ENCODE measurements at places on chromosomes 2 and 18.
A peak's percentile ranks its signal among the peaks of the same experiment; 100 is the strongest.

DNA sequence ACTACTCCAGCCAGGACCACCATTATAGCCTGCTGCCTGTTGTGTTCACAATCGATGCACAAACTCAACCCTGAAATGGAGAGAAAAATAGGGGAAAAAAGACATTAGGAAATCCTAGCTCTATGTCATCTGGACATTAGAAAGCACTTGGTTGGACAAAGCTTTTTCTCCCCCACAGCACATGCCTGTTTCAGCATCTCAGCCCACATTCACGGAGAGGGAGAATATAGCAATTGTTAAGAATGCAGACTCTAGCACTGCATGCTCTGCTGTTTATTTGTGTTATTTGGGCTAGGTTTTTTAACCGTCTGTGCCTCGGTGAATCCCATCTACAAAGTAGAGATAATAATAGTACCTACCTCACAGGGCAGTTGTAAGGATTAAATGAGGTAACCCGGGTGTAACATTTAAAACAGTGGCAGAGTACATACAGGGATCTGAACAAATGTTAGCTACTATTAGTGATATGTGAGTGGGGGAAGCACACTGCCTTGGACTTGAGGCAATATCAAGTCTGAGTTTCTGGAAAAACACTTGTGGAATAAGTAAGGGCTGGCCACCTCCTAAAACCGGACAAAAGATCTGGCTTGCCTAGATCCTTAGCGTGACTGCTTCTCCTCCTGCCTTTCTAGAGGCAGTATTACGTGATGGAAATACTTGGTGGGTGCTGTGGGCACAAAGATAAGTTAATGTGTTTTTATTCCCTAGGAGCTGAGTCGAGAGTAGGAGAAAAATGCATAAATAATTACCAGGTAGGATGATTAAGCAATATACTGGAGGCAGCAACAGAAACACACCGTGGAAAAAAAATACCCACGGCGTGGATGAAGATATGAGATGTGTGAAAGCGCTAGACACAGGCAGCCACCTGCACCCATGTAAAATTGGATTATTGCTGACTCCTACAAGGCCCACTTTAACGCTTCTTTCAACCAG lies 1.0 kb upstream of the PPP1CB start:
- no peak for DNase-seq

DNA sequence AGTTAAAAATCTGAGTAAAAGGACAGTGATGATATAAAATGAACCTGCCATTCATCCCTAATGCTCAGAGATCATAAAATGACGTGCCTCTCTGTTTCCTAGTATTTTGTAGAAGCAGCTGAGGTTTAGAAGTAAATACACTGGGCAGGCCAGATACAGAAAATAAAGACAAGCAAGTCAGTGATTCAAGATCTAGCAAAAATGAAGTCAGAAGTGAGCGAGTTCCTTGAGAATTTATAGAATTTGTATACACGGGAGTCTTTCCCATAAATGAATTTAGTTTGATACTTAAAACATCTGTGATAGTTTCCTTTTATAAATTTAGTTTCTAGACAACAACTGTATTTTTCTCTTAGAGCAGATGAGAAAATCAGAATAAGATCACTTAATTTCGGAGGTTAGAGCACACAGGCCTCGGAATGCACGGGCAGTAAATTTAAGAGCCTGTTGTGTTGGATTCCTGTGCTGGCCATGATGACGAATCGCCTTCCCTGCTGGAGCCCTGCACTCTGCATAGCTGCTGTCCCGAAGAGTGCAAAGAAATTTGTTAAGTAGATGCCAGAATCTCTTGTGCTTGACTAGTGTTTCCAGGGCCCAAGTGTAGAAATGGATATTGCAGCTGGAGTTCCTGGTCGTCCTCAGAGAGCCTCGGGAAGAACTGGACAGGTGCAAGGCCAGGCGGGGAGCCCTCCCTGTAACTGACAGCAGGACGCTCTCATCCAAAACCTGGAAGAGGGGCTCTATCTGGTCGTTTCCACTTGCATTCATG lies 83.7 kb upstream of the RBM44 start:
- DNase-seq = no peak

DNA sequence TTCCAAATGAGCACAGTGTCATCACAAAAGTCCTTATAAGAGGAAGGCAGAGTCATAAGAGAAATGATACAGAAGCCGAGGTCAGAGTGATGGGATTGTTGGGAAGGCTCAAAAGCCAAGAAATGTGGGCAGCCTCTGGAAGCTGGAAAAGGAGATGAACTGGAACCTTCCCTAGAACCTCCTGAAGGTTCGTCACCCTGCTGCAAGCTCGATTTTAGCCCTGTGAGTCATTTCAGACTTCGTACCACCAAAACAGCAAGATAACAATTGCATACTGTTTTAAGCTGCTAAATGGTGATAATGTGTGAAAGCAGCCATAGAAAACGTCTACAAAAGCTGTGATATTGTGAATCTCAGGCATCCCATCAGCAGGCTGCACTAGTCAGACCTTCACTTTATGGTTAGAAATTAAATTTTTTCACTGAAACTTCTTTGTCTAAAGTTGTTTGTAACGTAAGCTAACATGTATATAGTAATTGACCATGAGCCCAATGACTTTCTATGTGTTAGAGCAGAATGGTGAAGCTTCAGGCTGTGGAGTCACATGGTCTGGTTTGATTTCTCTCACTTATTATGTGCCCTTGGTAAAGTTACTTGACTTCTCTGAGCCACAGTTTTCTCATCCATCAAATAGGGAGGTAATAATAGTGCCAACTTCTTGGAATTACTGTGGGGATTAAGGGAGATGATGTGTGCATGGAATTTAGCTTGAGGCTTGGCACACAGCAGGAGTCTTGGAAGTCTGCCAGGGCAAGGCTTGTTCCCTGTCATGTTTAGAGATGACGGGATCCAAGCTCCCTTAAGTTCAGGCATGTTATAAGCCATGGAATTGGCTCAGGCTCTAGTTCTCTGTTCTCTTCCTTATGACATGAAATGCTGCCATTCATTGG lies 132.0 kb upstream of the CCDC195 start:
- peak; percentile 43 for DNase-seq

GRCh38 chr2:44777537-44777936 lies 164.0 kb upstream of the SIX3 start:
- no peak for DNase-seq

GRCh38 chr2:136164280-136164776 lies 46.4 kb upstream of the CXCR4 start:
- no peak for DNase-seq

GRCh38 chr18:46570134-46570533 lies 86.9 kb downstream of the LOXHD1 start:
- no peak for DNase-seq

DNA sequence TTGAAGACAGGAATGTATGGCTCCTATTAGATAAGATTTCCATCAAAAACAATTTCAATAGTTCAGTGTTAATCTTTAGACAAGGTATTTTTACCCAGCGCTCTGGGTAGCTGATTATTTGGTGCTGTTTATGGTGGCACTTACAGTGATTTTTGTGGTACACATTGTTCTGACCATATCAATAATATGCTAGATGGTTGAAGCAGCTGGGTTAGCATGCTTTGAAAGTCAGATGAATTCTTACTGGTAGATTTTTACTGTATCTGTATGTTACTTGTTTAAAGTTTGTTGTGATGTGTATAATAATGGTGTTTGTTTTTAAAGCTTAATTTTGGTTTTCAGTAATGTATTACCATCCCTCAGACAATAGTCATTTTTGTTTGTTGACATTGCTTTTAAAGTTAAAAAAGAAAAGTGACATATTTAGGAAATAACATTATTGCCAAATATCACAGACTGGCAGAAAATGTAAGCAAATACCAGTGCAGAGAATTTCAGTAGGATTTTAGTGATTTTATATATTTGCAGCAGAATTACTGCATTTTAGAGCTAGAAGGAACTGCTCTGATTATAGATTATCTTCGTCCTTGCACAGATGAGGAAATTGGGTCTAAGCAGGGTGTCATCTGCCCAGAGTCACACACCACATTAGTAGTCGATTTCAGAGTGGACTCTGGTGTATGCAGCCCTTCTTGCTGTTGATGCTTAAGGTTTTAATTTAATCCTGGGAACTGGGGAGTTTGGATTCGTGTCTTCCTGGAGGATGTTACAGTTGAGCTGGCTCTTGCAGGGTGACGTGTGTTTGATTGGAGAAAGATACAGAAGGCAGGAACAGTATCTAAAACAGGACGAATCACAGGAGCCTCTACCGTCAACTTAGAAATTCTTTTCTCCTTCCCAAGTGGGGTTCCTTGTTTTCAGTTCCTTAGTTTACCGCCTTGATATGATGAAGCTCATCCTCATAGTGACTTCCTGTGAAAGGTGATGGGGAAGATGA lies 6.6 kb downstream of the SOCS6 start:
- DNase-seq = no peak

DNA sequence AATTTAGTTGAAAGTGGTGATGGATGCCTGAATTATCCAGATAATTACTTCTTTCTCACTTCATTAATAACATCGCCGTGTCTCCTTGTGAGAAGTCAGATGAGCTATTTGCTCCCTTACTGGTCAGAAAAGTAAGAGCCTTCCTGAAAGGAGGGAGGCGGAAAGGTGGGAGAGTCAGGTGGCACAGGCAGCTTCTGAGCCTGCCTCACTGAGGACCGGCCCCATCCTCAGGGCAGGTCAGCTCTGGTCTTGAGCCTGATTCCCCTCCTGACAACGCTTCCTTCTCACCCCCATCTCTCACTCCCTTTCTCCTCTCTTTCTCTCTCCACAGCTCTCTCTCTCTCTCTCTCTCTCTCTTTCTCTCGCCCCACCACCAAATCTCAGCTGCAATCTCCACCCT lies 10.1 kb upstream of the APOB start:
- DNase-seq = no peak

- no peak for DNase-seq
Measured at GRCh38 chr2:71082402-71083252, 14.2 kb downstream of the NAGK start.

GRCh38 chr2:96470636-96471035 lies 34.5 kb downstream of the NEURL3 start:
- no peak for DNase-seq

DNA sequence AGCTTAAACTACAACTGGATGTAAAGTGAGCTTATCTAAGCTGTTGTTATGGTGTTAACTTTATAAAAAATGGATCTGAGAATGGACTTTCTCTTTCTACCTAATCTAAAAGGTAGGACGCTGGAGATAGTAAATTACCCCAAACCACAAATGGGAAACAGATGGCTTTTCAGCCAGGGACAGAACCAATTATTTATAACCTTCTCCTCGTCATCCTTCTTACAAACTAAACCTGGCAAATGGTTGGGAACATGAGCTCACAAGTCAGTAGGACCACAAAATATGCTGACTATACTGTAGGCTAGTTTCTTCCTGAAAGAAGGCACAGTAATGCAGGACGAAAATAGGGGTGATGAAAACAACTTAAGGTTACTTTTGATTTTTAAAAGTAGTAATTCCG lies 32.7 kb upstream of the ZDBF2 start:
- DNase-seq = no peak

- no peak for DNase-seq
Measured at GRCh38 chr2:375270-375955, 87.5 kb upstream of the ALKAL2 start.

DNA sequence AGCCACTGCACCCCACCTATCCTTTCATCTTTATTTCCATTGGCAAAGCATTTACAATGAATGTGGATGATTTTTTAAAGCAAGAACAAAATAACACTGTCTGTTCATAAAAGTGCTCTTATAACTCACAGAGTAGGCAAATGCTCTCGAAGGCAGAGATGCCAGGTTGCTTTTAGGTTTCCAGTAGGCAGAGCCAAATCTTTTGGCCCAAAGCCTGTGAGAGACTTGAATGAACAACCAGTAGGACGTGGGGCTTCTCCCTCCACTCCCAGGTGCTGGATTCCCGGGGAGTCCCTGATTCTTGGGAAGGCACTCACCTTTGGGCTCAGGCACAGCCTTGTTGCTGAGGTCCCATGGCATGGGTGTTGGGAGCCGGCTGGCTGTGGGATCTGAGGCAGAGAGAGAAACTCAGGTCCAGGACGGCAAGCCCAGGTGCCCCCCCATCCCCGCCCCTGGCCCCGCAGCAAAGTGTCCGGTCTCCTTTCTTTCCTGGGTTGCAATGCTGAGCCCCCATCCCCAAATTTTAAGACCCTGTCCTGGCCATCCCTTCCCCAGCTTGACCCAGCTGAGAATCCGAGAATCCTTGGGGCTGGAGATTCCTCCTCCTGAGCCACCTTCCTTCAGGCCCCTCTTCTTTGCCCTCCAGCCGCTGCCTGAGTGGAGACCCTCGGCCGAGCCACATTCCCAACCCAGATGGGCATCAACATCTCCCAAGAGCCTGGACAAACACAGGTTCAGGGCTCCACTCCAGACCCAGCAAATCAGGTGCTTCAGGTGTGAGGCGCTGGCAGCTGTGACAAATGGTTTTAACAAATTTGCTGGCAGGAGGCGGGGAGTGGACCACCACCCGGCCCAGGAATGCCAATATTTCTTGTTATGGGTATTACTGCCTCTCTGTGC lies 5.8 kb downstream of the NEURL3 start:
- DNase-seq = no peak

GRCh38 chr2:191204433-191204832 lies 40.8 kb upstream of the MYO1B start:
- DNase-seq = no peak

- DNase-seq = no peak
Measured at GRCh38 chr2:113219525-113219888, 45.7 kb downstream of the PSD4 start.

GRCh38 chr2:76312236-76312635 lies 601.5 kb upstream of the GCFC2 start:
- DNase-seq = no peak

DNA sequence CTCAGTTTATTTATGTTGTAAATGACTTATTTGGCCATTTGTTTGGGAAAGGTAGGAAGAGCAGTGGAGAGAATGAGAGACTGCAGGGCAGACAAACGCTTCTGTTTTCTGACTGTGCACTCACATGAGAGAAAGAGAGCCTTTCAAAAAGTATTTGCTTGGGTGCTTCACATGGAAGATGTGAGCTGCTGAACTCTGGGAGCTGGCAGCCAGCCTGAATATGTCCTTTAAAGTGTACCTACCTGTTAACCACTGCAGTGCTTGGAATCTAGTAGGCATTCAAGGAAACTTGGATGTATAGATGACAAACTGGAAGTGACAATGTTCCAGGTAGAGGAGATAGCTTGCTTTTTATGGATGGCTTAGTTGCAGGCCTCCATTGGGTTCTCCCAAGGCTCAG lies 68.8 kb downstream of the PTPRM start:
- DNase-seq = no peak

DNA sequence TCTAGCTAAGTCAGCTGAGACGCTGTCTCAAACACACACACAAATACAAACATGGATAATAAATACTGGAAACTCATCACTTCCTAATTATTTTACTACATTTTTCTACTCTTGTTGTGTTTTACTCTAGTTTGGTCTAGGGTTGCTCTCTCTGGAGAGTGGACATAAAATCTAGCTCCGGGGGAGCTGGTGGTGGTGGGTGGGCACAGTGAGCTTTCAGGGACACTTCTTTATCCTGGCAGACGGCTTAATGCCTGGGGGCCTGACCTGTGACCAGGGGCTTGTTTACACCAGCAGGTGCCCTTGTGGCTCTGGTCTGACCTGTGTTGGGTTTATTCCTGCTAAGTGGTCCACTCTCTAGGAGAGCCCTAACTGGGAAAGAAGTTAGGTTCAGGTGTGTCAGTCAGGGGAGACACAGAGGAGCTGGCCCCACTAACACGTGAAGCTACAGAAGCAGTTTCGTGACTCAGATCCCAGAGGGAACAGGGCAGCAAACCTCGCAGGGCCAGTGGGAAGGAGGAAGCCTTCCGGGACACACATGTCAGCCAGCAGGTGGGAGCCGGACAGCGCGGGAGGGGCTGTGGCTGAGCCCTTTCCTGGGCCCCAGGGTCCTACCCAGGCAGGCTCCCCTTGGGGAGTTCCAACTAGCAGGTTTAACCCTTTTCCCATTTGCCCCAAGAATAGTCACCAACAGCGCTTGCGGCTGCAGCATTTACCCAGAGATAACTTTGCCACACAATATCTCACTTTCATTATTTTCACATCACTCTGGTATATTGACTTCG lies 22.5 kb upstream of the BOK start:
- no peak for DNase-seq
